ENCODE measurements at places on chromosomes 16 and 17.

GRCh38 chr16:68374246-68374805, 63.5 kb downstream of the PRMT7 start:
- no peak for DNase-seq

DNA sequence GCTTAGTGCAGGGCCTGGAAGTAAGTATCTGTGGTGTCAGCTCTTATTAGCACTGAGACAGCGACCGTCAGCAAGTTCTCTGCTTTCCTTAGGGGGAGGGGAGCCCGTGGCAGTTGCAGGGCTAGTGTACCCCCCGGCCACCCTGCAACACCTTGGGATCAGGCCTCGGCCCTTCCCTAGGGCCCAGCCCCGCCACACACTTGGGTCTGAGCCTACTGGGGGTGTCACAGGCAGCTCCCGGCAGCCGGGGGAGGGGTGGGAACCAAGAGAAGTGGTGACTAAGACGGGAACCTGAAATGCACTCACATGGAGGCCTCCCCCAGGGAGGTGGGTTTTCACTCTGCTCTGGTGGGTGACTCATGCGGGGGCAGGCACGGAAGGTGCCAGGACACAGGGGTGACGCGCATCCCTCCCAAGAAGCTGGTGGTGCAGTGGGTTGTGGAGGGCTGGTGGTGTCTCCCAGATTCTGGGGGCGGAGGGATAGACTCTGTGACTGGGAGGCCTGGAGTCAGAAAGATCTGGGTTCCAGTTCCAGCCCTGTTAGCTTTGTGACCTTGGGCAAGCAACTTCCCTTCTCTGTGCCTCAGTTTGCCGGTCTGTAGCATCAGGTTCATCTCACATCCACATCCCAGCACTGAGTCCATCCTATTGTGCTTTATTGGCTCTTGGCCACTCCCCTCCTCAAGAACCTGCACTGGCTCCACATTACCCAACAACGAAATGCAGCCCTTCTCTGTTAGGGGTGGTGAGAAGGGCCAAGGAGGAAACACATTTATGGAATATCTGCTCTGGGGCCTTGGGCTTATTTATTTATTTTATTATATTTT, 44.5 kb downstream of the LAT start:
- DNase-seq, result no peak

DNA sequence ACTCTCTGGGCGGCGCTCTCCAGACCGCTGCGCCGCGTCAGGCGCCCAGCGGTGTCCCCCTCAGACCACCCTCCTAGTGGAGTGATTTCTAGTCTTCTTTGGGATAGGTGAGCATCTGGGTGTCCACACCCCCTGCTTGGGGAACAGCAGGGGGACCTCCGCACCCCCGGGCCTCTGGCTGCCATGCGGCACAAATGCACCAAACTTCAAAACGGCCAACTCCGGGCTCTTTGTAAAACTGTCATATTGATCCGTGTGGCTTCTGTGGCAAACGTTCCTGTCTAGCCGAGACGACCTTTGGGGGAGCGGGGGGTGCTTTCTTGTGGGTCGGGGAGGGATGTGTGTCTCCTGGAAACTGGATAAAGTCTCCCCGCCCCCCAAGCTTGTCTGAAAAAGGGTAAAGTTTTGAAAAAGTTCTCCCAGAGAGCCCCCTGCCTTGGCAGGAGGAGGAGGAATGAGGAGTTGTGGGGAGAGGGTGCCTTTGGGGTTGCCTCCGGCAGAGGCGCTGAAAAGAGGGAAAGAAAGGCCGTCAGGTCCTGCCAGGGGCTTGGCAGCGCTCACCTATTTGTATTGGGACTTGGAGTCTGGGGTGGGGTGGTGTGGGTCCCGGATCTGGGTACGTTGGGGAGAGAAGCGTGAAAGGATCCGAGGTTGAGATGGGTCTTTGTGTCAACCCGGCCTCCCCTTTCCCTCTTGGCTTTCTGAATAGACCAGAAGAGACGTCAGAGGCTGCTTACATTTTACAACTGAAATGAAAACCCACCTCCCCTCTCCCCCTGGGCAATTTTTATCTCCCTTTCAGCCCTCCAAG, 2.2 kb upstream of the CHD3 start:
- DNase-seq, result peak; percentile 66

GRCh38 chr16:23374721-23375510, 72.8 kb downstream of the SCNN1B start:
- no peak for DNase-seq

DNA sequence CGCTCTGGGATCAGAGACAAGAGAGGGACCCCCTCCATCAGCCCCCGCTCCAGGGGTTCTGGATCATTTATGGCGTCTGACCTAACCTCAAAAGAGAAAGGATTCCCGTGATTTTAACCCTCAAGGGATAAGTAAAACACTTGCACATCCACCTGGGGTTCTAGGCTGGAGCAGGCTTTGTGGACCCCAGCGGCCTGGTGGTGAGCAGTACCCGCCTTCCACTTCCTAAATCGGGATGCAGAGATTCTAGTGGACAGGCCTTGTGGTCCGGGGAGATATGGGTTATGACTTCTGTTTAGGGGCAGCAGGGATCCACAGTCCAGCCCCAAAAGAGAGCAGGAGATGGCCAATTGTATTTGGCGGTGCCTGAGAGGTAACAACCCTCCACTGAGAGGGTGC, 684 bp upstream of the PITPNM3 start:
- DNase-seq, result no peak

DNA sequence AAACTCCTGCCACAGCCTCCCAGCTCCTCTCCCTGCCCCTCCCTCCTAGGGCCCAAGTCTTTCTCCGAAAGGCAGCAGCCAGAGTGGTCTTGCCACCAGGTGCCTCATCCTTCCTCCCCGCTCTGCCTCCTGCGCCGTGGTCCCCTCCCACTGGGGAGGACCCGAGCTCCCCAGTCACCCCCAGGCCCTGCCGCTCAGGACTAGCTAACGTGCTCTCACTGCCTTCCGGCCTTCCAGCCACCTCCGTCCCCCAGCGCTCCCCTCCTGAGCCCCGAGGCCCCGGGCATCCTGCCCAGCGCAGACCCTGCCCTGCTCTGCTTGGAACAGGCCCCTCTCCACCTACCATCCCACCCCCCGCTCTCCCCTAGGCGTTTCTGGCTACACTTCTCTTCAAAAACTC, 19.4 kb upstream of the COL1A1 start:
- no peak for DNase-seq

GRCh38 chr17:81890447-81891302, 711 bp downstream of the ALYREF start:
- DNase-seq, result peak; percentile 80

DNA sequence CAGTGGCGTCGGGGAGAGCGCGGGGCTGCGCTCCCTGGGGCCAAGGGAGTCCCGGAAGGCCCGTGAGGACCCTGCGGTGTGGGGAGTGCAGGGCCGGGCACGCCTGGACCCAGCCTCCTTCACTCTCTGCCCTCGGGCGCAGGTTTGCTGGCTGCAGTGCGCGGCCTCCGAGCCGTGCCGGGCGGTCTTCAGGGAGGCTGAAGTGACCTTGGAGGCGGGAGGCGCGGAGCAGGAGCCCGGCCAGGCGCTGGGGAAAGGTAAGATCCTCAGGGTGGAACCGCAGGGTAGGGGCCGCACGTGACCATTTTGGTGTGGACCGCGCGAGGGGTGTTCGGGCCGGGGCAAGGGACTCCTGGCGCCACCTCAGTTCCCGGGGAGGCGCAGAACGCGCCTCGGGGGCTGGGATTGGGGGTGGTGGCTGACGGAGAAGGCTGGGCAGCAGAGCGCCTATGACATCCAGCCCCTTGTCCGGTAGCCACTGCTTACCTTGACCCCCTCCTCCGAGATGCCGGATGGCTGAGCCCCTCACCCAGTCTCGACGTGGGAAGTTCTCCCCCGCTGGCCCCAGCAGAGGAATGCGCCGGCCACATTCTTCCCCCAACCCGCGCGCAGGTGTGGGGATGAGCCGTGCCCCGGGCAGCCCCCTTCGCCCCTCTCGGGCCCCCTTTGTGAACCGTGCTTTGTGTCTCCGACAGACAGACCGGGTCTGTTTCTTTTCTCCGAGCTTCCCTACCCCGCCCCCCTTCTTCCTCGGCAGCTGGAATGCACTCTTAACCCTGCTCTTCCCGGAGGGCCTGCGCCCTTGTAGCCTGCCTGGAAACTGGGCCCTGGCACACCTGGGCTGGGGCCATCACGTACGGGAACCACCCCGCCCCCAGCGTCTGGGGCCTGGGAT, 631 bp downstream of the CDH3 start:
- DNase-seq, result no peak

DNA sequence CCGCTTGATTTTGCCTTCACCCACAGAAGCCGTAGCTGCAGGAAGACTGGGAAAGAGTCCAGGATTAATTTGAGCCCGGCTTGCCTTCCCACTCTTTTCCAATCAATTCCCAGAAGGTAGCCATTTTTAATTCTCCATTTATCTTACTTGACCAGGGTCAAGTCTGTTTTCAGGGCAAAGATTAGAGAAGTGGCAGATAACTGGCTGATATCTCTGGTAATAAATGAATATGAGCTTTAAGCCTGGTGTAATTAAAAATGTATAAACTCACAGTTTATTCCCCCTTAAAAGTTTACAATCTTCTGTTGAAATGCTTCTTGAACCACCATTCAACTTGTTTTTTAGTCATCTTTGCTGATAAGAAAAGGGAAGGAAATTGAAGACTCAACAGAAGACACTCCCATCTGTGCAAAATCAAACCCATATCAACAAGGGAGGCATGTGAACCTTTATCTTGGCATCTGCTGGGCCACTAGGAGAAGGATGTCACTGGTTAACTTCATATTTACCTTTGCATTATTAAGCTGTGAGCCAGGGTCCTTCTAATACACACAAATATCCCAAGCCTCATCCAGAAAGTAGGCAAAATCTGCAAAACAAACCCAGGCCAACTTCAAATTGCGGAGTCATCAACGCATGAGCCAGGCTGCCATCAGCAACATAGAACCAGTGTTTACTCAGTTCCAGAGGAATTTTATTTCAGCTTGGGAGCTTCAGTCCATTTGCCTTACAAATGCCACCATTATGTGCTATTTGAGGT, 314.6 kb upstream of the MAF start:
- DNase-seq, result no peak

- DNase-seq, result no peak
Measured at GRCh38 chr17:37079735-37080134, 131.0 kb downstream of the AATF start.

- DNase-seq, result no peak
Measured at GRCh38 chr17:19332371-19333131, 30.0 kb downstream of the B9D1 start.

DNA sequence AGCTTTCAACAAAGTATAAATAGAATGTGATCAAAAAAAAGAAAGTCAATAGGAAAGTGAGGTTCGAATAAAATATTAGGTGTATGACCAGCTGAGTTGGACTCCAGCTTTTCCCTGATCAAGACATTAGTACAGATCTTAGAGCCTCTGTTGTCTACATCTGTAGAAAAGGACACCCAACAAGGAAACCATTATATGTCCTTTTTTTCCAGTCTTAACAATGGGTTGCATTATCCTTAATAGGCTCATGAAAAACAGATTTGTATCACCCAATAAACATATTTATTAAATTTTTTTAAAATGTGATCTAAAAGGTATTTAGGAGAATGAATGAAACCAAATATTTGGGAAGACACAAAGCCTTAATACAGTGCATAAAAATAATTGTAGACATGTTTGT, 18.1 kb downstream of the ABCA6 start:
- DNase-seq, result no peak

- no peak for DNase-seq
Measured at GRCh38 chr17:64166876-64167275, 36.9 kb upstream of the ERN1 start.

- DNase-seq, result peak; percentile 27
Measured at GRCh38 chr16:70590722-70591415, 55.5 kb upstream of the IL34 start.

- no peak for DNase-seq
Measured at GRCh38 chr16:58551496-58551895, 36.2 kb downstream of the SETD6 start.

DNA sequence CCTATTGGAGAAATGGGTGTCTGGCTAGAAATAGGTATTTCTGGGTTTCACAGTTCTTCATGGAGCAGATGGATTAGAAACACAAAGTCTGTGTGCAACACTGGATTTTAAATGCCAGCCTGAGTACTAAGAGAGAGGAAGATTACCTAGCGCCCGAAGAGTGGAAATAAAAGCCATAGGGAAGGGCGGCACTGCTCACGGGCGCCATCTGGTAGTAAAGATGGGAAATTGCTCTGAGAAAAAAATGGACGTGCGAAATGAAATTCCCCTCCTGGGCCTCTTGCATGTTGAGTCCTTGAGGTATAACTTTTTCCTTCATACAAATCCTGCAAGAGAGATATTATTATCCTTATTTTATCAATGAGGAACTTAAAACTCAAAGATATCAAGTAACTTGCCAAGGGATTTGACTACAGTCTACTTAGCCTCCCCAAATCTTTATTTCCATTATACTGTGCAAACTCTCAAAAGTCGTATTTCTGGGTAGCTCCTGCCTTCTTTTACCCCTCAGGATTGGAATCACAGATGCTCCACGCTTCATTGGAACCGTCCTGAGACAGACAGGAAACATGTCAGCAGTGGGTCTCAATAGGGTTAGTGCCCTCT, 72.8 kb downstream of the MMD start:
- DNase-seq, result peak; percentile 76

DNA sequence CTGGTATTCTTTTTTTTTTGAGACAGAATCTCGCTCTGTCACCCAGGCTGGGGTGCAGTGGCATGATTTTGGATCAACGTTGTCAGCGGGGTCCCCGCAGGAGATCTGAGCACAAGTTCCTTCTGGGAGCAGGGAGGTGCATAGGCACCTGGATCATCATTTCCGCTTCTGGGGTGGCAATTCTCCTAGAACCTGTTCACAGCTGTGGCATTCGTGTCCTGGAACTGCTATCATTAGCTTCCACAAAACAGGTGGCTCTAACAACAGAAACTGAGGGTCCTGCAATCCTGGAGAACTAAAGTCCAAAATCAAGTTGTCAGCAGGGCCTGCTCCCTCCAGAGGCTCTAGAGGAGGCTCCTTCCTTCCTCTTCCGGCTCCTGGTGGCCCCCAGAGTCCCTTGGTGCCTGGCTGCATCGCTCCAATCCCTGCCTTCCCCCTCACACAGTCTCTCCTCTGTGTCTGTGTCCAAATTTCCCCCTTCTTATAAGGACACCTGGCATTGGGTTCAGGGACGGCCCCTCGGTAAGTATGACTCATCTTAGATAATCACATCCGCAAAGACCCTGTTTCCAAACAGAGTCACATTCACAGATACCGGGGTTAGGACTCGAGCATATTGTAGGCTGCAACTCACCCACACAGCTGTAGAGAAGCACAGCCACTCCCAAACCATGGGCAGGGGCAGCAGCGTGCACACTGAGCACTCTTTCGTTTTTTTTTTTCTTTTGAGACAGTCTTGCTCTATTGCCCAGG, 43.5 kb upstream of the KLHDC4 start:
- DNase-seq, result peak; percentile 93

DNA sequence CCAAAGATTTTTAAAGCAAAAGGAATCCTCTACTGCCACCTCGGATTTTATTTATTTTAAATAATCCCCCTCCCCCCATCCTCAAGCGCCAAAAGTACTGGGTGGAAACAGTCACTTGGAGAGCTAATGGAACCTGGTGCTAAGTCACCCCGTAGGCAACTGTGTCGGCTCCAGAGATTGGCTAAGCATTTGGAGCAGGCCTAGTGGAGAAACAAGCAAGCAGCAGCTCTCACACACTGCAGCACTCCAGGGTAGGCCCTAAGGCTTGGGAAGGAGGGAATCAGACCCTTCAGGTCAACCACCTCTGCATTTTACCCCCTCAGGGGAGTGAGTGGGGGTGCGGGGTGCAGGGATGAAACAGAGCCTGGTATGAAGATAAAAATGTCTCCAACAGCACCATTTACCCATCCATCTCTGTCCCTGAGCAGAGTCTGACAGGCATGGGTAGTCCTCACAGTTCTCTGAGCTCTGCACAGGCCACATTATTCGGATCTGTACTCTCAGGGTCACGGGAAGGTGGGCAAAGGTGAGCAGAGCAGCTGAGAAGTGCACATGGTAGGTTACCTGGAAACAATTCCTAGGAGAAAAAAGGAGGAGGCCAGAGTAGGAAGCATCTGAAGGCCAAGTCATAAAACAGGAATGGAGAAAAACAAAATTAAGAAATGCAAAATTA, 27.2 kb upstream of the STAC2 start:
- DNase-seq, result no peak

Data from Karpas-422 (cell line).